ENCODE measurements at places on chromosomes 3 and 15.

DNA sequence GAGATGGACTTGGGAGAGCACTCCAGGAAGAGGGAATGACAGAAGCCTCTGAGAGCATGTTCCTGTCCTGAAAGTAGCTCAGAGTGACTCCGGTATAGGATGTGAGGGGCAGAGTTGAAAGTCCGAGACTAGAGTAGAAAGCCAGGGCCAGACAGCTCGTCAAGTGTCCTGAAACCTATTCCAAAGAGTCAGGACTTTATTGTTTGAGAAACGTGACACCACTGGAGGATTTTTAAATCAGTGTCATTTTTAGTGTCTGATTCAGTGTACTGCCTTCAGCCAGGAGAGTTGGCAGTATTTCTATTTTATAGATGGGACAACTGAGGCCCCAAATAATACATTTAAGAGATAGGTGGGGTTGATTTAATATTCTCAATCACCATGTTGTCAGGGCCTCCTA, 1.6 kb upstream of the RBMS3 start:
- no peak for DNase-seq

DNA sequence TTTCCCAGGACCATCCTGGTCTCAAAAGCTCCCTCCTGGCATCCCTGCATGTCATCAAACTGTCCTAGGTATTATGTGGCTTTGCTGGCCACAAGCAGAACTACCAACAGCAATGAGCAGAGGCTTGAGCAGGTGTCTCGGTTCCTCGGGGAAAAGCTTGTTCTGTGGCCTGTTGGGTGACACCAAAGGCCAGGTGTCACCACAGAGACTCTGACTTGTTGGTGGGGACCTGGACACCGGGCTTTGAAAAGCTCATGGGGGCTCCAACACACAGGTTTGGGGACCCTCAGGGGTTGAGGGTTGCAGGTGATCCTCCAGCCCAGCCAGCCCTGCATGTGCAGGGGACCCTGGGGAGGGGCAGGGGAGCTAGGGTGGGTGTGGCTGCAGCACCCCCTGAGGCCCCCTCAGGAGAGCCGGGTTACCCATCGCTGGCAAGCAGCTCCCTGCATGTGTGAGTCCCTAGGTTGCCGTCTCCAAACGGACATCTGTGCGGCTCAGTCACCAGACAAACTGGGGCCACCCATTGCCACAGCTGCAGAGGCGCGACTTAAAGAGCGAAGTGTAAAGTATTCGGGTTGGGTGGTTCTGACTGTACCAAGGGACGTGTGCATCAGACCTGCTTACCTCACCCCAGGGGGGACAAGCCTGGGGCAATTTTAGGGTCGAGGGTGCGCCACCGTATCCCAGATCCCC, 140.1 kb downstream of the CHSY1 start:
- no peak for DNase-seq

- DNase-seq, result no peak
These were observed 46.1 kb upstream of the TUSC7 start for GRCh38 chr3:116663161-116664110.

GRCh38 chr3:11914651-11915050, 68.0 kb upstream of the TAMM41 start:
- DNase-seq, result no peak

DNA sequence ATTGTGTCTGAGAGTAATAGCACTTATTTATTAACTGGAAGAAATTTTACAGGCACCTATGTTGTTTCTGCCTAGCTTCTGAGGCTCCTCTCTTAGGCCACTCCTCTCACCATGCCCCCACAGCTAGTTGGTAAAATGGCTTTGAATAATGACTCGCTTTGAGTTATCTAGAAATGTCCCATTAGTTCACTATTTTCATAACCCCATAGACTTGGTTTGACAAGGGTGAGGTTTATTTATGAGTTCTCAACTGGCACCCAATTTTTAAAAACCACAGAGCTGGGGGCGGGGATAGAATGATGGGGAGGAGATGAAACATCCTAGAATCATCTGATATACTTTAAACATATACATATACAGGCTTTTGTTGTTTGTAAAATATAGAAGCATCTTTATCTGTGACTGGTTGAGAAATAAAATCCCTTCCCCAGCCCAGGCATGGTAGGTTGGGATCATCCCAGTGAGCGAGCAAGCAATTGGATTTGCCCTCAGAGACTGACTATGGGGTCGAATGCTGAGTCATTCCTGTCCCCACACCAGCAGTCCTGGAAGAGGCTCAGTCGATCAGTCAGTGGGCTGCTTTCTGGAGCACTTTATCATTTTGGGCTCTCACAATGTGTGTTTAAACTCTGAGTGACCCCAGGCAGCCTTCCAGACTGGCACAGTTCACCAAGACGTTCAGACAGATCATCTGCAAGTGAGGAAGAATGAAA, 60.2 kb upstream of the TSEN2 start:
- no peak for DNase-seq

DNA sequence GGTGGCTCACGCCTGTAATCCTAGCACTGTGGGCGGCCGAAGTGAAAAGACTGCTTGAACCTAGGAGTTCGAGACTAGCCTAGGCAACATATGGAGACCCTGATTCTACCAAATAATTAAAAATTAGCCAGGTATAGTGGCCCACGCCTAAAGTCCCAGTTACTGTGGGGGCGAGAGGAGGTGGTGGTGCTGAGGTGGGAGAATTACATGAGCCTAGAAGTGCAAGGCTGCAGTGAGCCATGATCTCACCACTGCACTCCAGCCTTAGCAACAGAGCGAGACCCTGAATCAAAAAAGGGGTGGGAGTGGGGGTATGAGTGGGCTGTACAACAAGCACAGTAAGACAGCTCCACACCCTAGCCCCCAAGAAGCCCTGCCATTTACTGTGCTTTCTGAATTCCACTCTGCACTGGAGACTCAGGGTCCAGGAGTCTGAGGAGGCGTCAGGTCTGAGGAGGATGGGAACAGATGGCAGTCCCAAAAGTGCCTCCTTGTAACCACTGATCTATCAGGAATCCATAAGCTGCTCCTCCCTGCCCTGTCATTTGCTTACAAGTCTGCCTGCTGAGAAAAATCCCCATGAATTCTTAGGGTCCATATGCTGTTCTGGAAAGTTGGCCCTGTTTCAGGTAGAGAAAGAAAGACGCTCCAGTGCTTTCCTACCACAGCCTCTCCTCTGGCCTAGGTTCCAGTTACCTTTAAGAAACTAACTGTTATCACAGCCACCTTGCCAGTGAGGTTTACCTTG, 171.1 kb downstream of the MAGI1 start:
- DNase-seq, result no peak

DNA sequence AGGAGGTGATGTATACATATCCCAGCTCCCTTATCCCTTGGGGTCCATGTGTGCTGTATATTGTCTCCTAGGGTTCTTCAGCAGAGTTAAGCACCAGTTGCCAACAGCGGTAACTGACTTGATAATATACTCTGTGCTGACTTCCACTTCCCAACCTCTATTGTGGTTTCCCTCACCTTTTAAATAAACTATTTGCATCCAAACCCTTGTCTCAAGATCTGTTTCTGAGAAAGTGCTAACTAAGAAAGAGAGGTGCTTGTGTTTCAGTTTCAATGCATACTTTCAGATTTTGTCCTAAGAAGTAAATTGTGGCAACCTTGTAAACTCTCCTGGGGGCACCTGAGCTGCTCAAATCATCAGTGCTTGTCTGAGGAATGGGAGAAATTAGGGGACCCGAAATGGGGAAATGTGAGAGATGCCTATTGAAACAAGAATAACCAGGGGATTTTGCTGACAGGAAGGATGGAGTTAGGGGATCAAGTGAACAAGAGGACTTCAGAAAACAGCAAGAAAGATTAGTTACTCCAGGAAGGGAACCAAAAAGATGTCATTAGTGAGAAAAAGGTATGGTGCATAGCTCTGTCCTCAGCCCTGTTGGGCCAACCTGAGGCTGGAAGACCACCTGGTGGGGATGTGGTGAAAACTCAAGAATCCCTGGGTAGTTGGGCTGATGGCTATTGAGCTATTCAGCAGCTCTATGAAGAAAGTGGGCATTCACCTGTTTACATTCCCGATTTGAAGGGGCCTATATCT, 50.9 kb upstream of the MRPL3 start:
- DNase-seq, result no peak

- DNase-seq, result no peak
These were observed 26.3 kb downstream of the ARHGEF3 start for GRCh38 chr3:56775445-56775837.

DNA sequence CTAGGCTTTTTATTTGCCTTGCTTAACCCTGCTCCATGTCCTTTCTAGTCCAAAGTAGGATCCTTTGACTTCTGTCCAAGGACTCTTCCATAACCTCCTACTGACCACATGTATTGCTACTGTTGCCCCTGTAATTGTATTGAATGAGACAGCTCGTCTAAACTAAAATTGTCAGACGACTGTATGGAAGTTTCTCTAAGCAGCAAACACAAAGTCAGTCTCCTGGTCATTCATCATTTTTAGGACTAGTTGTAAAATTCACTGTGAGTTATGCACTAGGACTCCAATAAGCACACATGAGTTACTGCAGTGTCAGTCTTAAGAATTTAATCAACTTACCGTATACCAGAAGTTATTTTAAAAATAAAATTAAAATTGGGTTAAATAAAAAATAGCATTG, 32.8 kb downstream of the SLTM start:
- no peak for DNase-seq

DNA sequence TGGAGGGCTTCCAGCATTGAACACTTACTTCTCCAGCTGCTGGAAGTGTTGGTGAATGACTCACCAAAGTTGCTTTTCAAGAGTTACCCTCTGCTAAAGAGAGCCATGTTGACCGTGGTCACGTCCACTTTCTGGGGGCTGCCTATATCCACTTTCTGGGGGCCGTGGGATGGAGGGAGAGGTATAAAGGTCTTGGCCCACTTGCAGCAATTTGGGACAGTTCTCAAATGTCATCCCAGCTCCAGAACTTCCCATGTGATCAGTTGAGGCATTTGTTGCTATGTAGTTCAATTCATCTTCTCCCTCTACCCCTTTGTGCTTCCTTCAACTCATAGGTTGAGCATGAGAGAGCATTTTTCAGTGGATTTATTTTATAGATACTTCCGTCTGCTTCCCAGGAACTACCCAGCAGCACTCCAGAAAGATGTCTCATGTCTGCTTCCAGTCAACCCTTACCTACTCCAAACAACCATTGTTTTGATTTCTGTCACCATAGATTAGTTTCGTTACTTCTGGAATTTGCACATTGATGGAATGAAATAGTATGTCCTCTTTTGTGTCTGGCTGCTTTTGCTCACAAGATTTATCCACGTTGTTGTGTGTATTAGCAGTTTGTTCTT, 130.6 kb downstream of the TCF12 start:
- no peak for DNase-seq

GRCh38 chr15:41919201-41919820, 25.5 kb upstream of the SPTBN5 start:
- no peak for DNase-seq

GRCh38 chr3:6168256-6168655, 692.7 kb upstream of the GRM7 start:
- no peak for DNase-seq

DNA sequence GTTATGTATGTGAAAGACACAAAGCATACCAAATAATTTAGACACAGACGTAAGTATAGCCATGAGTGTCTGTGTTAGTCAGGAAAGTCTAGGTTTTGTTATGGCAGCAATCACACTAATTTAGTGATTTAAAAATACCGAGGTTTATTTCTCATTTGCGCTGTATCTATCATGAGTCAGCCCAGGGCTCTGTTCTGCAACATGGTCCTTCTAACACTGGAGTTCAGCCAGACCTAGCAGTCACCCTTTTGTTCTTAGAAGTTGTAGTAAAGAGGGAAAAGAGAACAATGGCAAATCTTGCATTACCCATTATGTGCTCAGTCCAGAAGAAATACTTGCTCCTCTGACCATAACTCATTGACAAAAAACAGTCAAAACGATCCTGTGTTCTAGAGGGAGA, 311.5 kb downstream of the NLGN1 start:
- no peak for DNase-seq

DNA sequence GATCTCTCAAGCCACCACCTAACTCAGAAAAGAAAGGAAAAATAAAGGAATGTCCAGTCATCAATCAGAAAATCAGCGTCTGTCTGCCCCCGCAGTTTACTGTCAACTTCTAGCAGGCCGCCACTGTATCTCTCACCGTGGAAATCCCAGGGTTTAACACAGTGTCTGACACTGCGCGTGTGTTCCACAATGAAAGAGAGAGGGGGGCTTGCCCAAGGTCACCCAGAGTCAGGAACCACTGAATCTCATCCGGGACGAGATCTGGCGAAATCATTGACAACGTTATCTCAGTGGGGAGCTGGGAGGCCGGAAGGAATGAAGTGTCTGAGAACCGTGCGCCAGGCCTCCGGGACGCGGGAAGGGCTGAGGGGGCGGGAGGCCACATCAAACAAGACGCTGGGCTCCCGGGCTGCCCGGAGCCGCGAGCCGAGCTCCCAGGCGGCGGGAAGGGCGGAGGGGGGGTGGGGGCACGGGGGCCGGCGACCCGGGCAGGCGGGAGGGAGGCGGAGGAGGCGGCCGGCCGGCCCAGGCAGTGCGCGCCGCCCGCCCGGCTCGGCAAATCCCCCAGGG, 2.2 kb upstream of the HES1 start:
- DNase-seq, result no peak

DNA sequence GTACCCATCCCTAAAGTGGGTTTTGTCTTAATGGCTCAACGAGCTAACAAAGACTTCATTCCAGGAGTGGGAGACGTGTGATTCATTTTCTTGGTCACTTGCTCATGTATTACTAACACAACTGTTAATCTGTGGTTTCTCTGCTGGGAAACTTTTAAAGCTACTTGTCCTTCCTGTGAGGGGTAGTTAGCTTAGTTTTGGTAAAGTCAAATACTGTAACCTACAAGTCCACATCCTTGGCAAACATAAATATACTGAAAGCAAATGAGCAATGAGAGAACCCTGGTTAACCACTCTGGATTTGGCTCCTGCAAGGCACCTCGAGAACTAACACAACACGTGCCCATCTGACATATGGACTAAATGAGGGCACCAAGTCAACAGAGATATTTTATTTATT, 19.9 kb downstream of the NOX5 start:
- DNase-seq, result peak; percentile 64

- no peak for DNase-seq
These were observed at the start of gene TNFSF10 for GRCh38 chr3:172522871-172523818. TSS of gene TNFSF10 (minus strand) at chr3:172523430. CDS start at chr3:172523384, 46 bp downstream.

DNA sequence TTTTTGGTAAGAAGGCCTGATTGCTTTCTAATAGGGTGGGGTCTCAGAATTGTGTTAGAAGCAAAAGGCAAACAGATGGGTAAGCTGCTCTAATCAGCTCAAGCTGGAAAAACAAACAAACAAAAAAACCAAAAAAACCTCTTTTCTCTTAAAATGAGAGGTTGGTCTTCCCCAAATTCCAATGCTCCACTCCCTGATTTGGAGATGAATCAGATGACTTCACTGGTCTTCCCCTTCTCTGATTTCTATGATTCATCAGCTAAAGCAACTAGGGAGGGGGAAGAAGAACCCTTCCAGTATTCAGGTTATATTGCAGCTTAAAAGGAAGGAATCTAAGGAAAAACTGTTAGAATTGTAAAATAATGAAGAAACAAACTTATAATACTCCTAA, 9.6 kb upstream of the ANXA2 start:
- peak; percentile 76 for DNase-seq
